ENCODE measurements at places on chromosomes 2 and 18.

GRCh38 chr2:3639653-3640052, 18.3 kb upstream of the ALLC start:
- no peak for DNase-seq

DNA sequence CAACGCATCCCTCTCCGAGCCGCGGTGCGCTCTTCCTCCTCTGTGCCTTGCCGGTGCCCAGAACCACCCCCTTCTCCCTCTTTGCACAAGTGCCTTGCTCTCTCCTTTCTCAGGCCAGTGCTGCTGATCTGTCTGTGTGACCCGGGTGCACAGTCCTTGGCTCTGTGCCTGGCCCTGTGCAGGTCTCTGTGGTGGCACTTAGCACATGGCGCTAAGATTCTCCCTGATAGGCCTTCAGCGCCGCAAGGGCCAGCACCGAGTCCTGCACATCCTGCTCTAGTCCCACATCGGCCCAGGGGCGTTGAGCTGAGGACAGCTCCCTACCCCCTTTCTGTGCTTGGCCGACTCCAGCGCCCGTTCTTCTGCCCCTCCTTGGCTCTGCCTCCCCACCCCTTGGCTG, 136.1 kb downstream of the NEDD4L start:
- no peak for DNase-seq

GRCh38 chr2:55213822-55214221, 18.3 kb downstream of the CLHC1 start:
- no peak for DNase-seq

- DNase-seq: no peak
Observed at GRCh38 chr2:239814861-239815601, 210.1 kb downstream of the NDUFA10 start.

DNA sequence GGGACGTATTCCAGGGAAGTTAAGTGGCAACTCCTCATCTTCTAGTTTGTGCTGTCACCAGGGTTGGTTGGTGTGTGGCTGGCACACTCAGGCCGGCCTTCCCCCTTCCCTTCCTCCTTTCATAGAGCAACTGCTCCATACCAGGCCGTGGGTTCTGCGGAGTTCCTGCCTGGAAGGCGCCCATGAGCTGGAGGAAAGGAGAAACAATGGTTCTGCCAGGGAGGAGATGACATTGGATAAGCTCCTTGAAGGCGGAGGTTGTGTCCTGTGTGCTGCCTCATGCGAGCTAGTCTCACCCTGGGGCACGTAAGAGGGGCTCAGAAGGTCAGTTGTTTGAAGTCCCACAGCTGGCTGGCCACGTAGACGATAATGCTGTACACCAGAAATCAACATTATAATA, 19.2 kb downstream of the ASAP2 start:
- DNase-seq: no peak

DNA sequence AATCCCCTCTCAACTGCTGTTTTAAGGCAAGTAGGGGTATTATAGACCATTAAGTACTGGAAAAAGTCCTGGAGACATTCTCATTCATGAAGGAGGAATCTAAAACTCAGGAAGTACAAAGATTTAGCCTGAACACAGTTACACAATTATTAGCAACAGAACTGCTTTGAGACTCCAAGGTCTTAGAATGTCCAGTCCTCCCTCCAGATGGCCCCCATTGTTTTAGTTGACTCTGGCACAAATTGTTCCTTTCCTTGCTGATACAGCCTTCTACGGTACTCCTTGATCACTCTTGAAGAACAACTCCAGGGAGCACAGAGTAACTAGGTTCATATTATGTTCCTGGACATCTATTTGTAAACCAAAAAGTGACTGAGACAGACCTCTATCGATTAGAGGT, 210.1 kb upstream of the RND3 start:
- no peak for DNase-seq

All from effector CD4-positive, alpha-beta T cell (primary cell).